Kidney epithelial cell (primary cell): ENCODE measurements at places on chromosomes 2 and 18. TPM values are rescaled to one million over a fixed set of nuclear protein-coding genes. Genes with fewer than 3 reads are reported as not detected.

The CCDC141 gene
- not detected in 2 replicates for total RNA-seq

The SERTAD2 gene
- 11.8 and 13.2 TPM in 2 replicates for total RNA-seq

DNA sequence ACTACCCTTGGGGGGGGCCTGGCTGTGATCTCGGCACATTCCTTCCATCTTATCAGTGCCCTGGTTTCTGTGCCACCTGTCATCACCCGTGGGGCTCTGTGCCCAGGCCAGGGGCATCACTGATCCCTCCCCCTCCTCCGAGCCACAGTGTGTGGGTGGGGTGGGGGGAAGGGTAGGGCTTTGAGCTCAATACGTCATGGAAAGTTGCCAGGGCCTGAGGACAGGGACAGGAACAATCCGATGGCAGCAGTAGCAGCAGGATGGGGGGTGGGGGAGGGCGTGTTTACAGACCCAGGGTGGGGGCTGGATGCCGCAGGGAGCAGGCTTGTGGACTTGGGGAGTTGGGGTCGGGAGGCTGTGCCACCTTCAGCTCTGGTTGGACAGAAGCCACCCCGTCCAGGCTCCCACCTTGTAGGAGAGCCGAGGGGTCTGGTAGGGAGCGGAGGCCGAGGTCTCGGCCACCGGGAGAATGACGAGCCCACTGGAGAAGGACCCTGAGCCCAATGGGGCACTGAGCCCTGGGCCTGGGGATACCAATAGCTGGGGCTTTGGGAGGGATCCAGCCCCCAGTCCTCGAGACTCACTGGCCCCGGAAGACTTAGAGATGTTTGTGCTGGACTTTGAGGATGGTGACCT, 3.5 kb downstream of the SLC4A3 start:
- DNase-seq: no peak

DNA sequence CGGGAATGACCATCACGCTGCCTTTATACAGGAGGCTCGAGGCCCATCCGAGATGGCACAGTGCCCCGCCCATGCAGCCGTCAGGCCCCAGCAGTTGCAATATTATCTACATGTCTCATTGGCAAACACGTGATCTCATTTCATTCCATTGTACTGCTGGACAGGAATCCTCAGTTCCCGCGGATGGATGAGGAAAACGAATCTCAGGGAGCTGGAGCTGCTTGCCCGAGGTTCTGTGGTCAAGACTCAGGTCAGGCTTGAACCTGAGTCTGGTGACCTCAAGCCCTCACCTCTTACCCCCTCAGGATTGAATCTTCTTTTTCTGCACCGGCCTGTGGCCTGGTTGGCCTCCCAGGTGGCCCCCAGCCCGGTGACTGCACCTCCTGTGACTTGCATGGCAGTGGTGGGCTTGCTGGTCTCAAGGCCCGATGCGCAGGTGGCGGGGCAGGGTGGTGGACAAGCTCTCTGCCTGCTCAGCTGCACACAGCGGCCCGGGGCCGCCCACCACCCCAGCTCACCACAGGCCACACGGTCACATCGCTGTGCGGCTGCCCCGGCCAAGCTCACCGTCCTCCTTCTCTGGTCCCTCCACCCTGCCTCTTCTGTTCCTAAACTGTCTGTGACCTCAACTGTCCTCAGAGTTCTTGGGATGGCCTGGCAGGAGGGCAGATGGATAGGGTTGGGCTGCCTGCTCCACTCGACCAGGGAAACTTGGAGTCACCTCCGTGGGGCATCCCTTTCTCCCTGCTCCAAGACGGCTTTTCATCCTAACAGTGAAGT, 52.0 kb upstream of the HS6ST1 start:
- no peak for DNase-seq

GRCh38 chr2:88959480-88960204, 268.2 kb downstream of the RPIA start:
- no peak for DNase-seq

GRCh38 chr2:209496586-209496982, 72.7 kb downstream of the MAP2 start:
- DNase-seq: no peak
